Left renal pelvis (tissue), 4 donors: ENCODE measurements at places on chromosomes 5 and 9.
A peak's percentile ranks its signal among the peaks of the same experiment; 100 is the strongest.

DNA sequence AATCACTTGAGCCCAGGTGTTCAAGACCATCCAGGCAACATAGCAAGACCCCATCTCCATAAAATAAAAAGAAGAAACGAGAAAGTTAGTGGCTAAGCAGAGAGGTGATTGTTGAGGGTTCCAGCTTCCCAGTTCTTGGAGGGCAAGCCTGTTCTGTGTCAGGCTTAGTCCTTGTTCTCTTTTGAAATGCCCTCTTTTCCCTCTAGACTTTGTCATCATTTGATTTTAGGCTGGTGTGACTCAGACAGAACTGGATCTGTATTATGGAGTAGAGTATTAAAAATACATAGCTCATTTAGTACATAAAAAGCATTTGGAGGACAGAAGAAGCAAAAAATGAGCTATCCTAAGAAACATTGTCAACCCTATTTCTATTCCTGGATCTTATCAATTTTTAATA is 159.4 kb downstream of the CD180 start:
- no peak for DNase-seq

DNA sequence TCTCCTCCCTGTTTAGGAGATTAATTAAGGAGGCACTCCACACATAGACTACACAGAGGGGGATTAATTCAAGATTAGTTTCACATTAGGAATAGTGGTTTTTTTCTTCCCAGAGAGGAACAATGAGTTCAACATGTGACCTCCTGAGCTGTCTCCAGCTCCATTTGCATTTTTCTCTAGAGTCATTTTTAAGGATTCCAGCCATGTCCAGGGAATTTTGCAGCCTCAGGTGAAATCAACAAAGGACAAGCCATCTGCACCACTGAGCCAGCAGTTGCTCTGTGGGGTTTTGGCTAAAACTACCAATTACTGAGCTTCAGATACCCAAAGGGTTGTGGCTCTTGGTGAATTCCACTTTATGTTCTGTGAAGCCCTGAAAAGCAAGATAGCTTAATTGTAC is 258.5 kb upstream of the PPP1R2B start:
- DNase-seq = no peak

DNA sequence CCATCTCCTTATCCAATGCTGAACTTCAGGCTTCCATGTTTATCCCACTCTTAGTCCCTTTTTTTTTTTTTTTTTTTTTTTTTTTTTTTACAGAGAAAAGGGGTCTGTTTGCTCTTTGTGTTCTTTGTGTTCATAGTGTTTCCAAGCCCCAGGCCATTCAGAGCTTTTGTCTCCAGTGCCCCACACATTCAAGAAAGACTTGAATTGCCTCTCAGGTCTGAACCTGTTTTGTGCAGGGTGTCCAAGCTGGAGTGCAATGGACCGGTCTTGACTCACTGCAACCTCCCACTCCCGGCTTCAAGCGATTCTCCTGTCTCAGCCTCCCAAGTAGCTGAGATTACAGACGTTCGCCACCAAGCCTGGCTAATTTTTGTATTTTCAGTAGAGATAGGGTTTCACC is 191.2 kb downstream of the PALM2AKAP2 start:
- DNase-seq = no peak

DNA sequence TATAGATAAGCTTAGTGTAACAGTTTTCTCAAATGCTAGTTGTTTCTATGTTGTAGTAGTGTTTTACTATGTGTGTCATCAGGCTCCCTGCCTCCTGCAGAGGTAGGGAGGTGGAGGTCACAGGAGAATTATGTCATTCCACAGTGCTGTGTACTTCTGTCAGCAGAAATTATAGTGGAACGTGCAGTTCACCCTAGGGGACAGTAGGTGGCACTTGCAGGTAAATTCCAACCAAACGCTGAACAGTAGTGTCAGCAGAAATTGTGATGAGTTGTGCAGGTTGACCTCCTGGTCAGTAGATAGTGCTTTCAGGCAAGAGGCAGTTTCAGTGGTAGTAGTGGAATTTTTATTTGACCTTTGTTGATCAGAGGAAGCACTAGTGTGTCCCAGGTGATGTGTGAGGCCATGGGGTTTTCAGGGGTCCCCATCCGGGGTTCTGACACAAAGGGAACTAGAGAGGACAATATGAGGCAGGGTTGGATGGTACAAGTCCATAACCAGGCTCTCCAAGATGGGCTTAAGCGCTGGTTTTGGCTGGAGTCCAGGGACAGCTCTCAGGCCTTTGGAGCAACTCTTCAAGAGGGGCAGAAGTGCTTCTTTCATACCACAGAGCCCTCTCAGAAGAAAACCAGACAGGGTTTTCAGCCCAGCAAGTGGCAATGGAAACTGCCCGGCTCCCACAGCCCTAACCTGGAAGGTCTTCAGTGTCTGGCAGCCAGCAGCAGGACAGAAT is 402.9 kb downstream of the CYLC2 start:
- DNase-seq = peak; percentile 22

DNA sequence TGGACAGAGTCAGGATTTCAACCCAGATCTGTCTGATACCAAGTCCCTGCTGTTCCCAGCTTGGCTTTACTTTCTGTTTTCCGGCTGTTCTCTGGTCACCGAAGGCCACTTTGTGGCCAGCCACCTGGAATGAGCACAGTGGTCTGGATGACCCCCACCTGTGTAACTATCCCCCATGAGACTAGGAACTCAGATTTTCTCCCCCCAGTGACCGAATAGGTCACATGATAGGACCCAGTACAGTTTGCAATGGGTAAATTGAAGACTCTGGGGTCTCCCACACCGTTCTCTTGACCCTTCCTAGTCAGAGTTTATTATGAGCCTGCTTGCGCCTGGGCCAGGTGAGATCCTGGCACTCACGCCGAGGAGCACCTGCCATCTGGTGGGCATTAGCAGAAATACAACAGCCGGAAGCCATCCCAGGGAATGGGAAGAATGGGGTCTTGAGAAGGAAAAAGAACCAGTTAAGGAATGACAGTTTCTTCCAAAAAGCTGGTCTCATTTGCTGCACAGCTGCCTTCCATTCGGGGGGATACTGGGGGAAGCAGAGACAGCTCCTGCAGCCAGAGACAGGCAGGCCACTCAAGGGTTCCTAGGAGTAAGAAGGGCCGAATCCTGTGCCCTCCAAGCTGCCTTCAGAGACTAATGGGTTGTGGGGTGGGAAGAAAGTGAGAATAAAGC is 7.1 kb downstream of the PHYHD1 start:
- DNase-seq = no peak

DNA sequence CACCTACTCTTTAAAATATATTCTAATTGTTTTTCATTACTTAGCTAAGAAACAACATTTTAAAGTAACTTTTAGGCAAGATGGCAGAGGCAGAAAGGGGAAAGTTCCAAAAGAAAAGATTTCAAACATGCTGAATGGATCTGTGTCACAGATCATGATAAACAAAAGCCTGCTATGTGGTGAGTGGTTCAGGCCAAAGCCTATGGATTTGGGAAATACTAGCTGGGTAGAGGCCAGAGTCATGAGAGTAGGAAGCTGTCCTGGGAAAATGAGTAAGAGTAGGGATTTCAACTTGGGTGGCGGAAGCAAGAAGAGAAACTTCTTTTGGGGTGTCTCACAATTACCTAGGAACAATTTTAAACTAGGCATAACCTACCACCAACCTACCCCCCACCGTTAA is 68.7 kb upstream of the GRHPR start:
- no peak for DNase-seq

DNA sequence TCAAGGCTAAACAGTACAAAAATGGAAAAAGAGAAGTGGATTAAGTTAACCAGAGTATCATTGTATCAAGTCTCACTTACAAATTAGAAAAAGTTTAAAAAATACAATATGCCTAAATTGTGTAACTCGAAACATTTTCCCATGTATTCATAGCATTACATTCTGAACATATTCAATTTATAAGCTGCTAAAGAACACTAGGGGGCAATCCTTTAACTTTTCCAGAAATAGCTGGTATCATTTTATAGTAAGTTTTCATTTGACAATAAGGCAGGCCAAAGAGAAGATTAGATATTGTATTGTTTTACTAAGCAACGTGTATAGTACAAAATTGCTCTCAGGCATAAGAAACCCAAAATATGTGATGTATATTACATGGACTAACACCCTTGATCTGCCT is 234.6 kb downstream of the ADGRV1 start:
- DNase-seq = no peak

GRCh38 chr5:173835131-173835530 is 53.0 kb upstream of the CPEB4 start:
- DNase-seq = no peak

- no peak for DNase-seq
These were observed 213.3 kb downstream of the CDK5RAP2 start for GRCh38 chr9:120366644-120367019.

DNA sequence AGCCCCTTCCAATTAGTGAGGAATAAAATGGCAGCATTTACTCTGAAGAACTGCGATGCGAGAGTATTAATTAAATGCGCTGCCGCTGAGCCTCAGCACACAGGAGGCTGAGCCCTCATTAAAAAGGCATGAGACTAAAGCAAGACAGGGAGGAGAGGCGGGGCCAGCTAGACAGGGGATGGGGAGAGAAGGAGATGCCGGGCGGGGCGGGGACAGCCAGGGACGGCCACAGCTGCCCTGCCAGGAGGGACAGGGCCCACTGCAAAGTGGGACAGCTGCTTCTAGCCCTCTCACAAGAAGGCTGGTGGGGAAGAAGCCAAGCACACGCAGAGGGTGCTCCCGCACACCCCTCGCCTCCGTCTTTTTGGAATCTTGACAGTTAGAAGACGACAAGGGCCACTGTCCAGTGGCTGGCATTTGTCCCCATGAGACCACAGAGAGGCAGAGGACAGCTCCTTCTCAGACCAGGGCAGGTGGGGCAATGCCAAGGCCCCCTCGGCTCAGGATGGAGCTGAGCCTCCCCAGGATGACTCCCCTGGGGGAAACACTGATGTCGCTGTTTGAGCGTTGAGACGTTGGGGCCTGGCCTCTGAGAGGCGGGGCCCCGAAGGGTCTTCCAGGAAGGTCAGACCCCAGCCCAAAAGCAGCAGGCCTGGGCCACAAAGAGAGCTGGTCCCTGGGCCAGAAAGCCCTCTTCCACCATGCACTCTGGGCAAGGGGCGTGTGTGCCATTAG is 26.9 kb downstream of the ADAMTS2 start:
- no peak for DNase-seq

DNA sequence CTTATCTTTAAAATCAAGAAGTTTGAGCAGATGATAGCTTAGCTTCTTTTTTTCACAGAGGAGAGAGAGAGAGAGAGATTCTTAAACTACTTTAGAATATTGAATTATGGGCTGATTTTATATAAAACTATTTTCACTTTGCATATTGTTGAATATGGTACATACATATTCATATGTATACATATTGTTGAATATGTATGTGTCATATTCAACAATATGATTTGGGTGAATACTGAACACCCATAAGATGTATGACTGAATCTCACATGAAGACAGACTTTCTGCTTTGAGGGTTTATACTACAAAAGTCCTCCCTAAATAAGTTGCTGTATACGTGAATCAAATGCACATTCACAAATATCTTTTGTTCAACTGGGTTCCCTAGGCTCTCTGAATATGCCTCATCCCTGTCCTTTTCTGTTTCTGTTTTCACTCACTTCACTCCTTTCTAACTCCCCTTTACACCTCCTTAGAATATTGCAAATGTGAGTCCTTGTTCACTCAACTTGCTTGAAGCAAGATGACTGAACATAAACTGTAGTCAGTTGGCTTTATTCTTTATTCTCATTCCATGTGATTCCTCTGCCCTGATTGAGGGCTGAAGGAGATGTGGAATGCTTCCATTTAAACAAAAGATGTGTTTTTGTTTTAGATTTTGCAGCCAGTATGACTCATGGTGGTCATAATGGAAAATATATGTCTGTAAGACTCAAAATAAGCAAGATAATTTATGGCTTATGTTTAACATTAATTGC is 225.4 kb upstream of the DAB2 start:
- no peak for DNase-seq

DNA sequence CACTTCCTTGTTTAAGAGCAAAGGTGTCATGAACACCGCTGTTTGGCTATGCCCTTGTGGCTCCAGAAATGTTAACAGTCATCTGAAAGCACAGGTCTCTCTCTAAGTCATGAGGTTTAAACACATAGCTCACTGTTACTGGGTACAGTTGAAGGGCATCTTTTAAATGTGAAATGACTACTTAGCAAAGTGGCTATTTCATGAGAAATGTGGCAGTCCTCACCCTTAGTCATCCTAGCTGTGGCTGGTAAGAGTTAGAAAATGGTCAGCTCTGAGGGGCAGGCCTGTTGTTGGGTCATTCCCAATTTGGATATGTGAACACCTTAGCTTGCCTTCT is 24.2 kb upstream of the TMEM171 start:
- DNase-seq = no peak

DNA sequence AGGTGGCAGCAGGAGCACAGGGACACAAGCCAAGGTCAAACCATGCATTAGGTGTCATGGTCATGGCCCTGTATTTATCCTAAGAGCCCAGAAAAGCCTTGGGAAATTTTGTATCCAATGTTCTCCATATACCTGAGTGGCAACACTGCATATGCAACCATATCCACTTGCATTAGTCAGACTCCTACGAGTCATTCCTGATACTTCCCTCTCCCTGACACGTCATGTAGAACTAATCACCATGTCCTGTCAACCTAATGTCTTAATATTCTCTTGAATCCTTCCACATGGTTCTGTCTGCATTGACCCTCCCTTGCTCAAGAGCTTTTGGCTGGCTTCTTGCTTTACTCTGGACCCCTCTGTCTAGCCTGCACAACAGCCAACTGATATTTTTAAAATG is 9.4 kb downstream of the SCGB3A2 start:
- DNase-seq = no peak

DNA sequence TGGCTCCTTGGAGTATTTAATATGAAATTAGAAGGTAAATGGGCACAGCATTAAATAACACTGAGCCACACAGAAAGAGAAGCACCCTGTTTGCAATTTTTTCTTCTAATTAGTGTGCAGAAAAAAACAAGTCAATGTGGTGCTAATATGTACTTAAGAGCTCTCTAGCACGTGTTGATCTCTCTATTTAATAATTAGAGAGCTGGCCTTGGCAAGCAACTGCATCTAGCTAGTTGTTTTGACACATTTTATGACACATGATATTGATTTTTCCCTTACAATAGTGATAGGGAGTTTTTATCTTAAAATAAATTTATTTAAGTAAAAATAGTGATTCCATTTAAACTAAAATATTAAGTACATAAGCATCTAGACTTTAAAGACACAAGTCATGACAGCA is 54.5 kb upstream of the NUDT12 start:
- DNase-seq = no peak

DNA sequence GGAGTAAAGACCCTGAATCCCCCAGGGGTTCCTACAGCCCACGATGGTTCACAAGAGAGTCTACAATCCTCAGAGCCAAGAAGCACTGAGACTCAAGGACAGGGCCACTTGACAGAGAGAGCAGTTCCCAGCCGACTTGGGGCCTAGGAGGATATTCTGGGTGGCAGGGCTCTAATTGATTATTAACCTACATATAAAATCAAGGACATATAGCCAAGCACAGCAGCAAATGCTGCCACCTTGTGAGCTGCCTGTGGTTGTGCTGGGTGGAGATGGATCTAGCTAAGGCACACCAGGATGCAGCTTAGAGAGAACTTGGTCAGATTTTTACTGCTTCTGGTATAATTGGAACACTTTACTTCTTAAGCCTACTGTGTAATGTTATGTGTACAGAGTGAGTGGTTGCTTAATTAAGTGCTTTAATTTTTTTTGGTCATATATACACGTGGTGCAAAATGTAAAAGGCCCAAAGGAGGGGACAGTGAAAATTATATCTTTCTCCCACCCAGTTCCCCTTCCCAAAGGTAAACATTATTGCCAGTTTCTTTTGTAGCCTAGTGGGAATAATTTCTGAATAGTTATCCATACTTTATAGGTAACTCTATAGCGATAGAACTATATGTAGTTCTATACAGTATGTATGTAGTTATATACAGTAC is 78.8 kb downstream of the F2RL2 start:
- DNase-seq = peak; percentile 29
